Osteocyte (in vitro differentiated cells): ENCODE measurements at places on chromosomes 11 and 22. TPM values are rescaled to one million over a fixed set of nuclear protein-coding genes. Genes with fewer than 3 reads are reported as not detected.
A peak's percentile ranks its signal among the peaks of the same experiment; 100 is the strongest.

DNA sequence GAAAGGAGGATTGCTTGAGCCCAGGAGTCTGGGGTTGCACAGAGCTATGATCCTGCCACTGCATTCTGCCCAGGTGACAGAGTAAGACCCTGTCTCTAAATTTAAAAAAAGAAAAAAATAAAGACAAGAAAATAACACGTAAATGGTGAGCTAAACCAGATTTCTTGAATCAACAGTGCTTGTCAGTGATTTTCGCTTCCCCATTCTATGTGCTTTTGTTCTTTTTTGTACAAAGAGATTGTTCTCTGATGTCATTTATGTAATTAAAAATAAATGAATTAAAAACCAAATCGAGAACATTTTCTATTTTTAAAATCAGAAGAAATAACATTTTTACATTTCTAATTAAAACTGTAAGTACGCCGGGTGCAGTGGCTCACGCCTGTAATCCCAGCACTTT lies 19.8 kb upstream of the SLC29A2 start:
- no peak for DNase-seq

- no peak for DNase-seq
Measured at GRCh38 chr11:68956142-68956541, 24.6 kb downstream of the MRGPRD start.

The MS4A12 gene
- total RNA-seq, result not detected in 2 replicates

DNA sequence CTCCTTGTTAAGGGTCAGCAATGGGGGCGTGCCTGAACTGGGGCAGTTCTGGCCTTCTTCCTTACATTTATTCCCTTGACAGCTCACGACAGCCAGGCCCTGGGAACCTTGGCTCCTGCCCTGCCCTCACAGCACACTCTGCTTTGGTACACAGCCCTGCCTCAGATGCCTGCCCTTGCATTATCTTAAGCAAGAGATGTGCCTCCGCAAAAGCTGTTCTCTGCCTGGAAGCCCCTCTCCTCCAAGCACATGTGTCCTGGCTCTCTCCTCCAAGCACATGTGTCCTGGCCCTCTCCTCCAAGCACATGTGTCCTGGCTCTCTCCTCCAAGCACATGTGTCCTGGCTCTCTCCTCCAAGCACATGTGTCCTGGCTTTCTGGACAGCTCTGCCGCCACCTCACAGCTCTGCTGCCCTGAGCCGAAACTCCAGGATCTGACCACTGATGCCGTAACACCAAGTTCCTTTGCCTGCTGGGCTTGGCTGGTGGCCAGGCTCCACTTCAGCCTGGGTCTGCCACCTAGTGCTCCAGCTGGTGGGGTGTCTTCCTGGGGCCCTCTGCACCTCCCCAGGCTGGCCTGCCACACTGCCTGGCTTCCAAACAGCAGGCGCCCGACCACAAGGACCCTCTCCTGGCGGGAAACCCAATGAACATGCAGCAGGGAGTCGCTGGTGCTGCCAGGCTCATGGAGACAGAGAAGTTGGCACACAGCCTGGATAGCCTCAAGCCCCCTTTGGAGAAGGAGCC lies 53.0 kb downstream of the SCUBE1 start:
- no peak for DNase-seq

The TRIM51 gene
- total RNA-seq, result not detected in 2 replicates

DNA sequence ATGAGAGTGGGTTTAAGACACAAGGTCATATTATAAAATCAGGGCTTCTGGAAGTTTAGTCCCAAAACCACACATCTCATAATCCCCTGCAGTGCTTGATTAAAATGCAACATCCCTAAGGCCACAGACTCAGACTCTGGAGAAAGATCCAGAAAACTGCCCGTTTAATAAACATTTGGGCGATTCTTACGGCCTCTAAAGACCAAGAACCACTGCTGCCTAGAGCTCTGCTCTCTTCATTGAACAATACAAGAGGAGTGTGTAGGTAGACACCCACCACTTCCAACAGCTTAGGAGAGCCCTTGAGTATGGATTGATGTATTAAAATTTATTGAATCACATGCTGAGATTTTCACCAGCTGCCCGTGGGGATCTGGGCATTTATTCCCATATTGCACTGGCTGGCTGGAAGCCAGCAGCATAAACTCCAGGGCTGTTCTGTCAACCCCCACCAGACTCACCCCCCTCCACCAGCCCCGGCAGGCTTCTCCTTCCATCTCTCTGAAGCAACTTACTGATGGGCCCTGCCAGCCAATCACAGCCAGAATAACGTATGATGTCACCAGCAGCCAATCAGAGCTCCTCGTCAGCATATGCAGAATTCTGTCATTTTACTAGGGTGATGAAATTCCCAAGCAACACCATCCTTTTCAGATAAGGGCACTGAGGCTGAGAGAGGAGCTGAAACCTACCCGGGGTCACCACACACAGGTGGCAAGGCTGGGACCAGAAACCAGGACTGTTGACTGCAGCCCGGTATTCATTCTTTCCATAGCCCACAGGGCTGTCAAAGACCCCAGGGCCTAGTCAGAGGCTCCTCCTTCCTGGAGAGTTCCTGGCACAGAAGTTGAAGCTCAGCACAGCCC lies 749 bp upstream of the BEST1 start:
- peak; percentile 89 for DNase-seq

DNA sequence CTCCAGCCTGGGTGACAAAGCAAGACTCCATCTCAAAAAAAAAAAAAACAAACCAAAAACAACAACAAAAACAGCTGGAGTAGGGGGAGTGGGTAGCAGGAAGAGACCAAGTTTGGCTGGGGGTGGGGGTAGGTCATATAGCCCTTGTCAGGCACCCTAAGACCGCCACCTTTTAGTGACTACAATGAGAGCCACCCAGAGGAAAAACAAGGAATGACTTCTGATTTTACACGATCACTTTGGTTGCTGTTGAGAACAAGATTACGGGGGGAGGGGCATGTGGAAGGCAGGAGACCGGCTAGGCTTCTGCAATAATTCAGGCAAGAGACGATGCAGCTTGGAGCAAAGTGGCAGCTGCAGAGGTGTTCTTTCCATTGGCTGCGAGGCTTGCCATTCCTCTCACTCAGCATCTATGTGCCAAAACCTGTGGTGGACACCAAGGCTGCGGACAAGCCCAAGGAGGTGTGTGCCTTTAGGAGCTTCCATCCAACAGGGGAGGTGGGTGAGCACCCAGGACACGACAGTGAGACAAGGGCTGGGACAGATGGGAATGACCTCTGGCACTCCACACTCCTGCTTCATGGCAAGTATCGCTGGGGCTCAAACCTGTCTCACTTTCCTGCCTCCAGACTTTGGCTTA lies 1.7 kb downstream of the RPS19BP1 start:
- no peak for DNase-seq

GRCh38 chr22:45537734-45538181 lies 35.1 kb downstream of the FBLN1 start:
- peak; percentile 97 for DNase-seq

DNA sequence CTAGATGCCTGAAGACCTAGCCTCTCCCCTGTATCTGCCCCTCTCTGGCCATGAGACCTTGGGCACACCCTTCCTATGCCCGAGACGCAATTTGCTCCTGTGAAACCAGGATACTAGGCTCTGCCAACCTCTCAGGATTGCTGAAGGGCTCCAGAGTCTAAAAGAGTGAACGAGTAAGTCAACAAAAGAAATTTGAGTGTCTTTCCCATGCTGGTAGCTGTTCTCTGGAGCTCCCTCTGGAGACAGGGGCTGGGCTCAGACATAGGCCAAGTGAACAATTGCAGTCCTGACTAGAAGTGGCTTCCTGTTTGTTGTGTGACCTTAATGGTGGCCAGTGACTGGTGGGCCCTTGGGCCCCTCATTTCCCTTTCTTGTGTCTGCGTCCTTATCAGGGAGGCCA lies 189.0 kb upstream of the NARS2 start:
- DNase-seq, result no peak

- no peak for DNase-seq
Measured at GRCh38 chr22:39654131-39654926, 83.8 kb downstream of the CACNA1I start.

DNA sequence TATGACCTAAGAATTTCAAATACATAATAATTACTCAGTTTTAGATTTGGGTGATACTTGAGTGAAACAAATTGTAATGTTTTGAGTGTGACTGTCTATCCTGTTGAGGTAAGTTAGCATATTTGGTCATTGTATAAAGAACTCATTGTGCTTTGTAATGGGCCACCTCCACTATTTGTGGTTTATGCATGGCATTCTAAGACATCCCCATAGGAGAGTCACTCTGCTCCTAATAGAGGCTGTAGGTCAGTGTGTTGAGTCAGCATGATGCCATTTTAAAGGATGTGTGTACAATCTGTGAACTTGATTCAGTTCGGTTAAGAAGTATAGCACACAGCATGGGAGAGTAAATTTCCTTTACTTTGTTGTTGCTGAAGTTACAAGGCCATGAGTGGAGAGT lies 1112.4 kb downstream of the JRKL start:
- no peak for DNase-seq

DNA sequence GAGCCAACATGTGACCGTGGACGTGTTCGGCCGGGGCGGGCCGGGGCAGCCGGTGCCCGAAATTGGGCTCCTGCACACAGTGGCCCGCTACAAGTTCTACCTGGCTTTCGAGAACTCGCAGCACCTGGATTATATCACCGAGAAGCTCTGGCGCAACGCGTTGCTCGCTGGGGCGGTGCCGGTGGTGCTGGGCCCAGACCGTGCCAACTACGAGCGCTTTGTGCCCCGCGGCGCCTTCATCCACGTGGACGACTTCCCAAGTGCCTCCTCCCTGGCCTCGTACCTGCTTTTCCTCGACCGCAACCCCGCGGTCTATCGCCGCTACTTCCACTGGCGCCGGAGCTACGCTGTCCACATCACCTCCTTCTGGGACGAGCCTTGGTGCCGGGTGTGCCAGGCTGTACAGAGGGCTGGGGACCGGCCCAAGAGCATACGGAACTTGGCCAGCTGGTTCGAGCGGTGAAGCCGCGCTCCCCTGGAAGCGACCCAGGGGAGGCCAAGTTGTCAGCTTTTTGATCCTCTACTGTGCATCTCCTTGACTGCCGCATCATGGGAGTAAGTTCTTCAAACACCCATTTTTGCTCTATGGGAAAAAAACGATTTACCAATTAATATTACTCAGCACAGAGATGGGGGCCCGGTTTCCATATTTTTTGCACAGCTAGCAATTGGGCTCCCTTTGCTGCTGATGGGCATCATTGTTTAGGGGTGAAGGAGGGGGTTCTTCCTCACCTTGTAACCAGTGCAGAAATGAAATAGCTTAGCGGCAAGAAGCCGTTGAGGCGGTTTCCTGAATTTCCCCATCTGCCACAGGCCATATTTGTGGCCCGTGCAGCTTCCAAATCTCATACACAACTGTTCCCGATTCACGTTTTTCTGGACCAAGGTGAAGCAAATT lies 1.8 kb downstream of the FUT4 start:
- peak; percentile 85 for DNase-seq

DNA sequence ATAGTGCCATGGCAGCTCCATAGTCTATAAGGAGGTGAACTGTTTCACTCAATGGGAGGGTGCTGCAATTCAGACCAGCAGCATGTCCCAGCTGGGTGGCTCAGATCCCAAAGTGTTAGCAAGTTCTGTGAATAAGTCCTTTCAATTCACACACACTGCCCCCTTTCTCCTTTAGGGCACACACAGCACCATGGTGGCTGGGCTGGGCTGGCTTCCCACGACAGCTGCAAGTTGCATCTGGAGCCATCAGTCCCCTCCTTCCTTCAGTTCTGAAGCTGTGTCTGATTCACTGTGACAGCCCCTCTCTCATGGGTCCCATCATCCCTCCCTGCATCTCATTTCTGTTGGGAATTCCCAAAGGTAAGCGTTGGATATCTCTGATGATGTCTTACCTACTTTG lies 324.1 kb upstream of the NCAM1 start:
- DNase-seq, result peak; percentile 73

The RGL4 gene
- not detected in 2 replicates for total RNA-seq

The OR4D5 gene
- total RNA-seq, result not detected in 2 replicates

The TMEM191B gene
- 0.70 TPM in 1 of 2 replicates, not detected in the other for total RNA-seq

DNA sequence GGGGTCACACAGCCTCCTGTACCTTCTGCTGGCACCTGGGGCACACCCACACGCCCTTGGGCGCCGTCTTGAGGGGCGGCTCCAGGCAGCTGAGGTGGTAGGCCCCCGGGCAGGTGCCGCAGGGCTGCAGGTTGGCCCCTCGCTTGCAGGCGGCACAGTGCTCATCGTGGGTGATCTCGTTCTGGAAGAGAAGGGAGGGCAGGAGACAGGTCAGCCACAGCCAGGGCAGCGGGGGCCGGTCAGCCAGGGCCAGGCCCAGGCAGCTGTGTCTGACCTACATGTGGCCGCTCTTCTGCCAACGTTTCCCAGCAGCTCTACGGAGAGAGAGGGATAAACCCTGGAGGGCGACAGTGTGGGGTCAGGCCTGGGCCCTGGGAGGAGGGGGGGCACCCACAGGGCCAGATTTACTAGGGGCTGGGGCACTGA lies 121.9 kb downstream of the PHF21B start:
- no peak for DNase-seq

DNA sequence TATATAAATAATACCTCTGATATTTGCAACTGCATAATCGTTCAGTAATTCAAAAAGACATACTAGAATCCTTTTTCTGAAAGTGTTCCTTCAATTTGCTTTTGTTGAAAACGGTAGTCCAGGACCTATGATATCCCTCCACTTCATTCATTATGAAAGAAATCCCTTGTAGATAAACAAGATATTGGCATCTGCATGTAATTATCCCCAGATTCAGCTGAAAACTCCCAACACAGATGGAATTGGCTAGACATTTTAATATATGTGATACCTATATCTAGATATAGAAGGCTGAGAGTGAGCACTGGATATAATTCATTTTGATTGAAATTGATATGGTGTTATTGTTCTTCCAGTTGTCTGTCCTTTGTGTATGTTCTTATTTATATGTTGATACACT lies 109.4 kb downstream of the MSANTD4 start:
- no peak for DNase-seq

DNA sequence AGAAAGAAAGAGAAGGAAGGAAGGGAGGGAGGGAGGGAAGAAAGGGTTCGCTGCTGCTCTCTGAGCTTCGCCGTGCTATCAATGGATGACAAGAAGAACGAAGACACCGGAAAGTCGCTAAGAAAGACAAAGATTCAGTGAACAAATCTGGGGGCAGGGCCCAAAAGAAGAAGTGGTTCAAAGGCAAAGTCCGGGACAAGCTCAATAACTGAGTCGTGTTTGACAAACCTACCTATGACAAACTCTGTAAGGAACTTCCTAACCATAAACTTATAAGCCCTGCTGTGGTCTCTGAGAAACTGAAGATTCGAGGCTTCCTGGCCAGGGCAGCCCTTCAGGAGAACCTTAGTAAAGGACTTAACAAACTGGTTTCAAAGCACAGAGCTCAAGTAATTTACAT lies 2.9 kb upstream of the TTLL1 start:
- DNase-seq, result no peak

The RELT gene
- 3.3 and 4.1 TPM in 2 replicates for total RNA-seq

- no peak for DNase-seq
Measured at GRCh38 chr11:129637983-129638776, 177.5 kb upstream of the TMEM45B start.

DNA sequence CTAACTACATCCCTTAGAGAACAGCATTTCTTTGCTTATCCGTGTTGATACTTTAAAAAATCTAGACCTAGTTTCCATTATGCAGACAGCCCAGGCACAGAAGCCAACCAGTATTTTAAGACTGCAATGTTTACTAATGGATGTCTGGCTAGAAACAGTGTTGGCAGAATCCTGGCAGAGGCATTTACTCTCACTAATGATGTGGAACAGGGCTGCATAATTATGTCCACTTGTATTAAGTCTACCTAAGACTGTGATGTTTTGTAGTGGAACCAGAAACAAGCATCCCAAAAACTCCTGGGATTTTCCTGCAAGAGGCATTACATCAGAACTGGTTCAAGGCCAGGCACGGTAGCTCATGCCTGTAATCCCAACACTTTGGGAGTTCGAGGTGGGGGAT lies 50.2 kb upstream of the PICALM start:
- no peak for DNase-seq

The GAS2 gene
- total RNA-seq, result 0.52 and 0.70 TPM in 2 replicates

GRCh38 chr11:103792981-103793468 lies 243.4 kb upstream of the DDI1 start:
- DNase-seq, result no peak
